Hippocampal formation (tissue), 2 donors: ENCODE measurements at places on chromosomes 2 and 18.

DNA sequence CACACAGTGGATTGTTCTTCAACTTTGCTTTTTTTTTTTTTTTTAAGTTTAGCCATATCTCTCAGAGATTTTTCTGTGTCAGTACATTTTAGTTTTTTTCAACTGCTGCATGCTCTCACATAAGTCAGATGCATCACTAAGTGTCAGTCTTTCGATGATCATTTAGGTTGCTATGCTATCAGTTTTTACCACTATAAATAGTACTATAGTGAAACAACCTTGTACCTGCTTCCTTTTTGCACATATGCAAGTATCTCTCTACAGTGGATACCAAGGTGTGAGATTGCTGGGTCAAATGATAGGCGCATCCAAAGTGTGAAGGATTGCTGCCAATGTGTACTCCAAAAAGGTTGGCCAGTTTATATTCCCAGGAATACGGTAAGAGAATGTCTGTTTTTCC lies 33.5 kb upstream of the MAP4K3 start:
- no peak for DNase-seq

GRCh38 chr2:98519156-98519555 lies 74.5 kb downstream of the INPP4A start:
- no peak for DNase-seq

GRCh38 chr18:48413342-48413741 lies 4.2 kb upstream of the ZBTB7C start:
- DNase-seq = no peak

DNA sequence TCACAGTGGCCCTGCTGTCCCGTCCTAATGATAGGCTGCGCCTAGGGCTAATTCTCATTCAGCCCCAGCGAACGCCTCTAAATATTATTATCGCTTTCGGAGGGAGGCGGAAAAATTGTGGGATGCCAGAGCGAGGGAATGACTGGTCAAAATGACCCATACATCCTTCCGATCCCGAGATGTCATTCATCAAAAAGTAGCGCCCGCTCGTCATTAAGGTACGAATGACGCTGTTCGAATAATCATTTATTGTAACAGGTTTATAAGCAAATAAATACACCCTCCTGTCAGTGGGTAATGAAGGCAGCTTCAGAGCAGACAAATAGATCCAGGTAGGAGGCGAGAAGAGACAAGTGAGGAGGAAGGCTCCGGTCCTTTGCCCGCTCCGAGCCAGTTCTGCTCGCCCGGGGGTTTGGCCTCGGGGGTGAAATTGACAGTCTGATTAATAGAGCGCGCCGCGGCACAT lies at the start of gene EVX2:
TSS of gene EVX2 (minus strand) at position 167 of the 466 bp plus-strand sequence. CDS start 186 bp downstream, outside the sequence.
- DNase-seq = no peak

- DNase-seq = no peak
Observed at GRCh38 chr2:236658974-236659757, 89.5 kb downstream of the ACKR3 start.
